ENCODE measurements at places on chromosomes 11 and 22.

DNA sequence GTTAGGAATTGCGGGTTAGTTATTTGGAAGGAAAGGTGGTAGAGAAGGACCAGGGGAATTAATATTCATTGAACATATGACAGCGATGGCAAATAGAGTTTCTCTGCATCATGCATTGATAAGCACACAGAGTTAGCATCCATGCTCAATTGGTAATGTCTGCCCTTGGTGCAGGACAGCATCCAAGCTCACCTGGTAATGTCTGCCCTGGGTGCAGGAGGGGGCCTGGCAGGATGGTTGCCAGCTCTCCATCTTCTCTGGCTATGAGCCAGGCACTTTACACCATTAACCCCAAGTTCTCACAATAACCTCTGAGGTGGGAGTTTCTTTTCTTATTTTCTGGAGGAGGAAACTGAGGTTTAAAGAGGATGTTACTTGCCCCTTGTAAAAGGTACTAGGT lies 50.4 kb upstream of the RBFOX2 start:
- DNase-seq, result no peak

DNA sequence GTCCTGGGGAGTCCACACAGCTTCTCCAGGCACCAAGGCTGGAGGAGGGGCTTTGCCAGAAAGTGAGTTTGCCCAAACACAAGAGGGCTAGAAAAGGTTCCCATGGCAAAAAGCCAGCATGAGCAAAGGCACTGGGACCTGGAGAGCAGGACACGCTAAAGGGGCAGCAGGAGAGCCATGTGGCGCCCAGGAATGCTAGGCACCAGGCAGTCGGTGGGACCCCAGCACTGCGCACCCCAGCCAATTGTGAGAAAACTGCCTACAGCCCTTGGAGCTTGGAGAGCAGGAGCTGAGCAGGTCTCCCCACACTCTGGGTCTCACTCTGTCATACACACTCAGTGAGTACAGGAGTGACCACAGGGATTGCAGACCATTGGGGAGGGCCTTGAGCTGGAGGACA lies 5.2 kb upstream of the RAB1B start:
- DNase-seq, result no peak

GRCh38 chr22:37229012-37229804 lies 14.9 kb downstream of the RAC2 start:
- DNase-seq, result peak; percentile 66

DNA sequence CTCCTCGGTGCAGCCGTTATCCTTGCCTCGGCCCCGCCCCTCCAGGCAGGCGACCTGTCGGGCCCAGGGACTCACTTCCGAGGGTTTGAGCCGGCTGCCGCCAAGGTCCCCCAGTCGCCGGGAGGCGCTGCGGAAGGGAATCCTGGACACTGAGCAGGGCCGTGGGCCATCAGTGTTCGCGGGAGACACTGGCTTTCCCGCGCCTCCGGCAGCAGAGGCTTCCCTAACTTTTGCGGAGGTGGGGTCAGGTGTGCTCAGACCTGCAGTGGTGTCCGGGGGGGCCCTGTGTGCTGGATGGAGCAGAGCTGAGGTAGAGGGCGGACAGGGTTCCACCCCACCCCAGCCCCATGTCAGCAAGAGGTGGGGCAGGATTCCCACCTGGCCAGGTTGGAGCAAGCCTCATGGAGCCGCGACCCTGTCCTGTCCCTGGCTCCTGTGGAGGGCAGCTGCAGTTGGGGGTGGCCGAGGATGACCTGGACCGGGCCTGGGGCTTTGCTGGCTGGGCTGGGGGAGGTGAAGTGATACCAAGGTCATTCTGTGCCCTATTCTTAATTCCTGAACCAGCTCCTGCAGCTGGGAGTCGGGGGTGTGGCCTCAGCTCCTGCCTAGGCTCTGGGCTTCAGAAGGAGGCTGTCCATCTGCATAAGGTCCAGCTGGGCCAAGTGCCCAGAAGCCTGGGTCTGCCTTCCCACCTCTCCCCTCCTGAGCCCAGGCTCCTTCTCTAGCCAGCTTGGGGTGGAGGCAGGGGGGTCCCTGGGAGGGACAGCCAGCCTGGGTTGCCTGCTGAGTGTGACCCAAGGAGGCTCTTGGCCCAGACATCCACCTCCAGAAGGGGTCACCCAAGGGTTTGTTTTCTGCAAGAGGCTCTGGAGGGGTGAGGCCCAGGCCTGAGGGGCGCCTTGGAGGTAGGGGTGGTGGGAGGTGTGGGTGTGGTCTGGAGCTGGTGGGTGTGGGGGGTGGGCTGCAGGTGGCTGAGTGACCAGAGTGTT lies 8.4 kb downstream of the TSPAN4 start:
- DNase-seq, result no peak

- DNase-seq, result peak; percentile 17
Observed at GRCh38 chr11:109914809-109915653, 178.2 kb upstream of the ZC3H12C start.
